ENCODE measurements at places on chromosomes 7 and 10. TPM values are rescaled to one million over a fixed set of nuclear protein-coding genes. Genes with fewer than 3 reads are reported as not detected.

DNA sequence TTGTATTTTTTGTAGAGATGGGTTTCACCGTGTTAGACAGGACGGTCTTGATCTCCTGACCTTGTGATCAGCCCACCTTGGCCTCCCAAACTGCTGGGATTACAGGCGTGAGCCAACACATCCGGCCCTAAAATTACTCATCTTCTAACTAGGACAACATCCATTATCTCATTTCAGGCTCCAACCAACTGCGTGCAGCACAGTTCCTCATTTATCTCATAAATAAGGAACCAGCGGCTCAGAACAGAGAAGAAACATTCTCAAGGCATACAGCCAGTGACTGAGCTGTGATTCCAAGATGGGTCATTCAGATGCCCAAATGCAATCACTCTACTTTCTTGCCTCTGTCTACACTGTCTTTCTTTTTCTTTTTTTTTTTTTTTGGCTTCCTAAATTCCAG, 356.1 kb downstream of the ELMO1 start:
- peak; percentile 53 for DNase-seq

GRCh38 chr7:108104324-108104723, 25.8 kb downstream of the LAMB4 start:
- DNase-seq = no peak

DNA sequence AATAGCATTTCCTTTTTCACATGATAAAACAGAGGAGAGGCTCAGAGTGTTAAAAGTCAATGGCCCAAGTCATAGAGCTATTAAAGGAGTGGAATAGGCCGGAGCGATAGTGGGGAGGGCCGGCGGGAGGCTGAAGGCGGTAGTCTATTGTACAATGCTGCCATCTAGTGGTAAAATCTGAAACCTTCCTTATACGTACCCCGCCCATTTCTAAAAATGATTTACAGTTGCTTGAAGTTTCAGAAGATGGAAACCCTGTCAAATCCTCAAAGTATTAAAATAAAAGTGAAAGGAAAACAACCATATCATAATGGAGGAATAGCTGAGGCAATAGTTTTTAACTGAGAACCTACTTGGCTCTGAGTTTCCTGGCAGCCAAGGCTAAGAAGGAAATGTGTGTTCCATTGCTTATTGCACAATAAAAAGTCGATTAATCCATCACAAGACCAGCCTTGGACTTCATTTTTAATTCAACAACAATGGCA, 209.1 kb downstream of the CCSER2 start:
- DNase-seq = peak; percentile 60

DNA sequence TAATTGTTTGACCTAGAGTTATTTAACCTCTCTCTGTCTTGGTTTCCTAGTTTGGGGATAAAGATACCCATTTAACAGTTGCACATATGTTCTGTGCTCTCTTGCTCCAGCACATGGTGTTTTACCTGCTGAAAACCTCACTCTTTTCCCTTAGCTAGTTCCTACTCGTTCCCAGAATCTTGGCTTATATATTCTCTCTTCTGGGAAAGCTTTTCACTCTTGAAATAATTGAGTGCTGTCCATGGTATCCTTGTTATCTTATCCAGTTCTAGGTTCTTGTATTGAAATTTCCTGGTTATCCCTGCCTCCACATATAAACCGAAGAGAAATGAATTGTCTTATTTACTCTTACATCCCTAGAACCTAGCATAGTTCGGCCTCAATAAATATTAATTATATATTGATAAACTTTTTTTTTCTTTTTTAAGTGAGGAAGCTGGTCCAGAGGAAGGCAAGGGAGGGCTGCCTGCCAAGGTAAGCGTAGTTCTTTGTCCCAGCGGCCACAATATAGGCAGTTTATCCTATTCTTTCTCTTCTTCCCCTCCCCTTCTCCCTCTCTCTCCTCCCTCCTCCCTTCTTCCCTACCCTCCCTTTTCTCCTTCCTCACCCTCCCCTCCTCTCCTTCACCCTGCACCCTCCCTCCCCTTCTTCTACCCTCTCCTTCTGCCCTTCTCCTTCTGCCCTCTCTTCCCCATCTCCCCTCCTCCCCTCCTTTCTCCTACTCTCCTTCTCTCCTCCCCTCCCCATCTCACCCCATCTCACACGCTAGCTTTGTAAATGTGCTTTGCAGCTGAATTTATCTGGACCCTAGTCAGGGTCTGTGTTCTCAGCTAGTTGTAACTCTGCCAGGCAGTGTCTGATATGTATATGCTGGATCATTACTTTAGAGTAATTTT, 7.9 kb downstream of the WEE2 start:
- no peak for DNase-seq

DNA sequence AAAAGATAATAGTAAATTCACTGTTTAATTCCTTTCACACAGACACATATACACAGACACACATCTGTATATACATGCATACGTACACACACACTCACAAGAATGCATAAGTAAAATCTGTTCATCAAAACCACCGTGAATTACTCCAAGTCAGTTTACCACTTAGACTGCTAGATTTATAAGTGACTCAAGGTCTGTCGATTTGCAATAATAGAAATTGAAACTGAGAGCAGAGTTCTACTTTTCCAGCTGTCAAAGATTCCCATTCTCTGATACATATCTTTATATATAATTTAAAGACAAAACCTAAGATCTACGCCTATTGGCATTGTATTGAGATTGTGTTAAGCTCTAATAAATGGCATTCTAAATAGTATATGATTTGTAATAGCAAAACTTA, 9.9 kb upstream of the HGF start:
- no peak for DNase-seq

DNA sequence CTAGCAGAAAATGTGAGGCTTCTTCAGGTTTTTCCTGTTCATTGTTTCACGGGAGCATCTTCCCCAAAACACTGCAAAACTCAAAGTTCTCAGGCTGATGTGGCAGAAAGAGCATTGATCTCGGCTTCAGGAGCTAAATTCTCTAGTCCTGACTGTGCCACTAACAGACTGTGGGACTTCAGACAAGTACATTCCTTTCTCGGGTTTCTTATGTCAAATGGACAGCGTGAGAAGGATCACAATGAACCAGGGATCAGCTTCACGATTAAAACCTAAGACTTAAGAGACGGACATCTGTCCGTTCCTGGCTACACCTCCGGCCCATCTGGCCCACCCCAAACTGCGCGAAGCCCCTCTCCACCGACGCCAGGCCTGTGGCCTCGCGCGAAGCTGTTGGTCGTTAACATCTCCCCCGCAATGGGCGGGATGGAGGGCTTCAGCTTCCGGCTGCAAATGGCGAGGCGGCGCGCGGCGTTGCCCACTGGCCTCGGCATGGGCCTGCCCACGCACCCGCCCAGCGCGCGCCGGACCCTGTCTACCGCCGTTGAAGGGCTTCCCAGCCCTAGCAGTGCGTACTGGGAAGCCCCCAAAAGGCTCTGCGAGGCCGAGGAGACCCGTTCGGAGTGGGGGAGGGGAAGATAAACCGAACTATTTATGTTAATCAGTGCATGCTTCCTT, 549 bp upstream of the DDX50 start:
- DNase-seq = peak; percentile 85

GRCh38 chr7:101237206-101238067, at the start of gene CLDN15:
TSS of gene CLDN15 (minus strand) at chr7:101237802. CDS start at chr7:101237581, 221 bp downstream.
- DNase-seq = no peak

- DNase-seq = no peak
These were observed 261.0 kb downstream of the GRID1 start for GRCh38 chr10:86105640-86106039.

DNA sequence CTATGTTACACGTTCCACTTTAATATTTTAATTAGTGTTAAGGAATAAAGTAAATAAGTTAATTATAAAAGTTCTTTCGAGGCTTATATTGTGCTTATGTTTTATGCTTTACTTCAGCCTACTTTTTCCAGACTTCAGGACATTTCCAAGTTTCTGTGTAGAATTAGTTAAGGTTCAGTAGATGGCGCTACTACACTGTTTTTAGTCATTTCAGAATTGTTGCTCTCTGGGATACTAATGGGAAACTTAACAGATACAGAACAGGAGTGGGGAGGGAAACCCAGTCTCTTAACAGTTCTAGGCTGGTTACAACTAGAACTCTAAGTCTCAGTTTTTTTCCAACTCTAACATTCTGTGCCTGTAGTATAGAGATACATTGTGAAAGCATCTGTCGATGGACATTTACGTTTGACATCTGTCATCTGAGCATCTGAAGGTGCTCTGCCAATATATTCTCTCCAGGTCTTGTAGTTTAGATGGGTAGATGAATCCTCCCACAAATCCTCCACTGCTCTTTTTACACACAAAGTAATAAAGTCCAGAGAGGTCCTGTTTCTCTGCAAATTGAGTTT, 56.8 kb upstream of the FAM171A1 start:
- DNase-seq = no peak

- no peak for DNase-seq
These were observed 36.5 kb upstream of the AKR1C2 start for GRCh38 chr10:5040010-5040673.

GRCh38 chr7:2929321-2930201, 85.5 kb upstream of the GNA12 start:
- peak; percentile 21 for DNase-seq

GRCh38 chr7:133582766-133583523, 330.1 kb downstream of the EXOC4 start:
- no peak for DNase-seq

DNA sequence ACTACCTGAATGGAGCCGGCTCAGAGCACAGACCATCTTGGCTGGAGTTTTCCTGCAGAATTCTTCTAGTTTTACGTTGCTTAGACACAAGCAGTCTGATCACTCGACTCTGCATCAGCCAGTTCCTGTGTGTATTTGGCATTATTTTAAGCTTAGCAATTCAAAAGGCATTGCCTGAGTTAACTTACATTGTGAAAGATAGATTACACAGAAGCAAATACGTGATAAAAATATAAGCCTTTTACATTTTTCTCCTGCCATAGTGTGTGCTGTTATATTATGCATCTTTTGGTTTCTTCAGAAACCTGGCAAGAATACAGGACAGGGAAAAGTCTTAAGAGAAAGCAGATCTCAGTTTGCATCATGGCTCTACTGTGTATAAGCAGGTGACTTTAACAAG, 98.1 kb downstream of the LRRC4 start:
- no peak for DNase-seq

DNA sequence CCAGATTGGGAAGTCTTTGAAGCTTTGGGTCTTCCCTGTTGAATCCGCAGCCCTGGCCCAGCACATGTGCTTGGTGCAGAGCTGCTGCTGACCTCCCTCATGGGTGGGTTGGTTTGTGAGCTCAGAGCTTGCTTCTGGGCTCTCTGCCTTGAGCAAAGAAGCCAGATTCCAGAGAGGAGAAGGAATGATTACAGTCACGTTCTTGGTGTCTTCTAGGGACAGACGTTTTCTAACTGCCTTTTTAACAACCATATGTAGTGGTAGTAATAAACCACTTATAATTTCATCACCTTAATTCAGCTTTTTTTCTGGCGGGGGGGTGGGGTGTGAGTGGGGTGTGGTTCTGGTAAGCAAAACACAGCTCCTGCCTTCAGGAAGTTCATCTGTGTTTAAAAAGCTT, 39.5 kb downstream of the LRMDA start:
- no peak for DNase-seq

DNA sequence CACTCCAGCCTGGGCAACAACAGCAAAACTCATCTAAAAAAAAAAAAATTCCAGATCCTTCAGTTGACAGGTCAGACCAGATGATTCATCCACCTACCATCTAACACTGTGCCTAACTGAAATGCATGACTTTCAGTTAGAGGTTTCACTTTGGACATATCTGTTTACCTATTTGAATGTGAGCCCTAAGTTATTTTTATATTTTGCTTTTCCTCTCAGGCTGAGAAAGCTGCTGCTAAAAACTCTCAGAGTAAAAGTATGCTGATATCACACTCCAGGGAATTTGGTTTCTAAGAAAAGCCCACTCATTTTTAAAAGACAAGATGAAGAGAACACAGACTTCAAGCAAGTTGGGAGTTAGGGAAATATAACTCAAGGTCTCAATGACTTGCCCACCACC, 126.0 kb downstream of the SGMS1 start:
- DNase-seq = no peak

DNA sequence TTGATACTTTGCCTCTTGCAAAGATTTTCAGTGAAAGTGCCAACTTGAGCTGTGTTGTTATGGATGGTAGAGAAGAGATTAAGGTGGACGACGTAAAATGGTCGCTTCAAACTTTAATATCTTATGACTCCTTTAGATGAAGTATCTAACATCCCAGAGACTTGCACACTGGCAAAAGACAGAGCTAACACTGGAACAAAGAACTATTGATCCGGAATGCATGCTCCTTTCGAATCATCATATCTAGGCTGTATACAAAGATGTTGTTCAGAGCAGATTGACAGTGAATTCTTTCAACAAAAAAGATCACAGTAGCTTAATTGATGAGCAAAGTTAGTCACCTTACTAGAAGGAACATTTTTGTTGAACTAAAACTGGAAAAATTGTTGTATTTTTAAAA, 592.7 kb downstream of the NXPH1 start:
- DNase-seq = no peak

GRCh38 chr10:22900841-22901601, 26.8 kb upstream of the ARMC3 start:
- DNase-seq = no peak

DNA sequence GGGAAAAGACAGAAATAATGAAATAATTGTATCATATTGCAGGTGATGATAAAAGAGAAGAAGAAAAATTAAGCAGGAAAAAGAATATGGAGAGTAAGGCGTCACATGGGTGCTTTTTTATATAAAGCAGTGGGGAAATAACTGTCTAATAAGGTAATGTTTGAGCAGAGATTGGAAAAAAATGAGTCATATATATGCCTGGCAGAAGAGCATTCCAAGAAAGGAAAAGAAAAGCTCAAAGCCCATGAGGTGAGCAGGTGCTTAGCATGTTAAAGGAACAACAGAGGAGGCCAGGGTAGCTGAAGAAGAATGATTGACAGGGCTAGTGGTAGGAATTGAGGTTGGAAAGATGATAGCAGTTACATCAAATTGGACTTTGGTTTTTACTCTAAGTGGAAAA, 739.5 kb downstream of the SORCS1 start:
- DNase-seq = no peak

The ADCY1 gene
- total RNA-seq = 2.4 TPM

The PON1 gene
- total RNA-seq = 0.24 TPM

The SFRP4 gene
- total RNA-seq = 4.8 TPM

The VWC2 gene
- 0.18 TPM for total RNA-seq

Measured in lower lobe of right lung (tissue), 2 donors.